ENCODE measurements at places on chromosomes 1 and 21.

DNA sequence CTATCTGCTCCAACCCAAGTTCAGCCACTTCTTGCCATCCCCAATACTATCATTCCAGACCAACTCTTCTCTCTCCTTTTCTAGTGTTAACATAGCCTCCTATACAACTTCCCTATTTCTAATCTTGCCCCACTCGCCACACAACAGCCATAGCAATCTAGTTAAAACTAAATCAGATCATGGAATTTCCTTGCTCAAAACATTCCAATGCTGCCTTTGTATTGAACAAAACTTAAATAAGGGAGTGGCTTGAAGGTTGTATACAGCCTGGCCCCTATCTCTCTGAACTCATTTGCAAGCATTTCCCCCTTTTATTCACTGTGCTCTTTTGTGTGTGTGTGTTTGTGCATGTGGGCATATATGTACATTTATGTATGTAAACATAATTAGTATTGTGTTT is 118.1 kb upstream of the SGIP1 start:
- DNase-seq: no peak

- no peak for DNase-seq
These were observed 150.6 kb downstream of the CDC7 start for GRCh38 chr1:91651243-91651642.

GRCh38 chr21:16071092-16071491 is 341.3 kb downstream of the USP25 start:
- DNase-seq: no peak

- DNase-seq: no peak
These were observed 171.5 kb upstream of the IRF2BP2 start for GRCh38 chr1:234781241-234782065.

GRCh38 chr1:6099787-6100765 is 54.4 kb downstream of the KCNAB2 start:
- no peak for DNase-seq

DNA sequence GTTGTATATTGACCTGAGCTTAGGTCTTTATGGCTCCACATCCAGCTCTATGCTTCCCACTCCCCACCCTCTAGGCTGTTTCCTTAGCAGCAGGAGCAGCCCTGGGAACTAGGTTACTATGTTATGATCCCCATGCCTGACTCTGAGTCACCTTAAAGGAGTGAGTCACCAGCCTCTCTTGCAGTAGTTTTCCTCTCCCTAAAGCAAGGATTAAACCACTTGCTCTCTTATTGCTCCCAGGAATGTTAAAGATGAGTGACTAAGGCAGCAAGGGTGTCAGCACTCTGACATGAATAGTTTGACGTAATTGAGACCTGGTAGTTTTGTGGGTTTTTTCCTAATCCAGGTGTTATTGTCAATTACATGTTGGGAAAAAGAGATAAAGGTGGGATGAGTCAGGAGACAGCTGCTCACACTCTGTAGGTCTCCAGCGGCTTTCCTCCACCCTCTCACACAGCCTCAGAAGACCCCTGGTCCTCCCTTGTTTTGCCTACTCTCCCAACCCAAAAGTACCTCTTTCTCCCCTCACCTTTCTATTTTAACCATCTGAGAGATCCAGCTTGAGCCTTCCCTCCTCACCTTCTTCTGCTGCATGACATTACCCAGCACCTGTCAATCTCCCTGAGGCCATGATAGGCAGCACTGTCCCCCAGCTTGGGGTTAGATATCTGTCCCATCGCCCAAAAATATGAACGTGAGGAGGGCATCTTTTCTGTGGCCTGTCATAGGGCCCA is 369.1 kb upstream of the VAMP3 start:
- peak; percentile 96 for DNase-seq

DNA sequence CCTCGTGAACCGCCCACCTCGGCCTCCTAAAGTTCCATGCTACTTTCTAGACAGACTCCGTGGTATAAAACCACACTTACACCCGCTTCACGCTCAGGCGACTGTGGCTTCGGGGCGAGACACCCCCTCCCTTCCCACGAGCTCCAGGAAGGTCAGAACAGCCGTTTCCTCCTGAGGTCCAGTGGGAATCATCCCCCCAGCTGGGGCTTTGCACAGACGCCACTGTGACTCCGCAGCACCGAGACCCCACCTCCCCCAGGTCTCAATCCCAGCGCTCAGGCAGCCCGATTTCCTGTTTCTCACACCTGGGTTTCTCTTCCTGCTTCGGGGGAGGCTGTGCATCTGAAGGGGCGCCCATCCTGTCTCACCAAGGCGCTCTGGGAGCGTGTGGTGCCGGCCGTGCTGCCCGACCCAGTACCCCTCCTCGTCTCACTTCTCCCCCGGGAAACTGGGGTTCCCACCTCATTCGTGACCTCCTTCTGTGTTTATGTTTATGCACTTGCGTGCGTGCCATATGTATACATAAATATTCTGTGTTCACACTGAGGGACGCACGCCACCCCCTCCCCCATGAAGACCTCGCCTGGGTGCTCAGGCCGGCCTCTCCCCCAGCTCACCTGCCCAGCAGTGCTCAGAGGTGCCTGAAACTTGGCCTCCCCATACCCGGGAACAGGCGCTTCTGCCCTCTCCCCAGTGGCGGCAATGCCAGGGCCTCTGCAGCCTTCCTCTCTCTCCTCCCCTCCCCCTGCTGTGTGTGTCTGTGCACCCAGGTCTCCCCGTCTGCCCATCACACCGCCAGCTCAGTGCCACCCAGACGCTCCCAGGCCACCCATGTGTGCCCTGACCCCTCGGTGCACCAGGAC is 14.6 kb downstream of the SLC35E2B start:
- no peak for DNase-seq
